Occipital lobe (tissue), 3 donors: ENCODE measurements at places on chromosomes 7 and 10.

DNA sequence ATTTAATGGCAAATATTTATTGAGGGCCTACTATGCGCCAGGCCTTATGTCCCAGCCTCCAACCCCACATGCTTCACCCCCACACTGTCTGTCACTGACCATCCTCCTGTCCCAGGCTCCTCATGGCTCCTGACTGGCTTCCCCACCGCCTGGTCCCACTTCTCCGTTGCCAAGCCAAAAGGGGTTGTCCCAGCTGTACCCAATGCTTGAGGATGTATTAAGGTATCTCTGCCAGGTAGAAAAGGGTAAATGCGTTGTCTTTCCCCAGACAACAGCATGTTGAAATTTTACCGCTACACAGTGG, 168.8 kb upstream of the FRMD4A start:
- no peak for DNase-seq

- no peak for DNase-seq
Measured at GRCh38 chr10:124600051-124600880, 138.6 kb downstream of the LHPP start.

DNA sequence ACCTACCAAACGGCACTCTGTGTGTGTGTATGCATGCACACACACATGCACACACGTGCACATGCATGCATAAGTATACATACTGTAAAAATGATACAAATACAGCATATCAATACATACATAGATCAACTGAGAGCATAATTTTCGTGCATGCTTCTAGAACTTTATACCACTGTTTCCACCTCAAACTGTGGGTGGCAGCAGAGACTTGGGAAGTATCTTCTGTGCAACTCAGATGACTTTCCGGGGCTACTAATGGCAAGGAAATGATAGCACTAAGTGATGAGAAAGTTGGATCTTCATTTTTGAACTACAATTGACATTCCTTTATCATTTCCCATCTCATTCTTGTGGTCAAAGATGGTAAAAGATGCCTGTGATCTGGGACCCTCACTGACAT, 570.7 kb downstream of the REEP3 start:
- DNase-seq, result no peak

- DNase-seq, result no peak
Measured at GRCh38 chr10:130545122-130545521, 408.9 kb downstream of the GLRX3 start.

DNA sequence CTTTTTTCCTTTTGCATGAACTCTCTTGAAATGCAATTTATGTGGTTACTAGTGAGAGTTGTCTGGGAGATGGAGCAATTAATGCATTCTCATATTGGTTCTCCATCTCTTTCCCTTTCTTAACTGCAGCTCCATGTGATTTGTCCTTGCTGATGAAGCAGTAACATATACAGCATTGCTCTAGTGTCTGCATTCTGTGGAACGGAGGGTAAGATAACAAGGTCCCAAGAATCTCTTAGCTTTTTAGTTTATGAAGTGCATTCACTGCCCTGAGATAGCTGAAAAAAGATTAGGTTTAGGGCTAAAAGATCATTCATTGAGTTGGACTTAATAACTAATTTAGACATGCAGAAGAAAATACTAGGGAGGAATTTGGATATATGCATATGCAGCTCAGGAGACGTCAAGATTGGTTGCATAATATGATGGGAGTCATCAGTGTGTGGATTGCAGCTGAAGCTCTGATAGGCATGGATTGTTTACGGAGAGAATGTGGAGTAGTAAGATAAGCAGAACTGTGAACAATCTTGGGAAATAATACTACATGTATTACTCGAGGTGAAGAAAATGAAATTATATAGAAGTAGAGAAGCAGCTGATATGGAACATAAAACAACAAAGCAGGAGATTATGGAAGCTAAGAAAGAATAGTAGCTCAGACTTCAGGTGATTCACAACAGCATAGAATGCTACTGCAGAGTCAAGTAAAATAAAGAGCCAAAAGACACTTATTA, 404.7 kb downstream of the ARL4A start:
- DNase-seq, result no peak

DNA sequence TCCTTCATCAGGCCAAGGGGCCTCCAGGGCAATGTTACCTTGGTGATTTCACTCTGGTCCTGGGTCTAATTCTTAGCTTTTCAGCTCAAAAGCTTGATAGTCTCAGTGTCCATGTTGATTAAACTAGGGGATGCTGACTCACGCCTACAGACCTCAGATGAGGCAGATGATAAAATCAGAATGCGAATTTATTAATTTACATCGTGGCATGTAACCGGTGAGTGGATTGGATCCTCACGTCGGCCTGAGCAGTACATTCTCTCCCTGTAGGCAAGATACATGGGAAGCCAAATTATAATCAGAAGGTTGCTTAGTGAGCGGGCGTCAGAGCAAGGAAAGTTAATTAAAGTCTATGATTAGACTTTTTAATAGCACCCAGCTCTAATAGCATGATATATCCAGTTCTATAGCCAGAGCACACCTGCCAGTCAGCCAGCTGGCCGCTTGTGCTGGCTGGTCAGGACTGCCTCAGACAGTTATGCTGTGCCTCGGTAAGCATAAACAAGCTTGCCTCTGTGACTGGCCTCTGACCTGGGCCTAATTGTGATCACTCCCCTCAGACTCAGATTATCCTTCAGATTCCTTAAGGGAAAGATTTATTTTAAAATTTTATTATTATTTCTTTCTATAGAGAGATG, 20.2 kb upstream of the CPA5 start:
- no peak for DNase-seq

GRCh38 chr7:69104023-69104422, 494.3 kb upstream of the AUTS2 start:
- DNase-seq, result no peak
